ENCODE measurements at places on chromosomes 3 and 15.

DNA sequence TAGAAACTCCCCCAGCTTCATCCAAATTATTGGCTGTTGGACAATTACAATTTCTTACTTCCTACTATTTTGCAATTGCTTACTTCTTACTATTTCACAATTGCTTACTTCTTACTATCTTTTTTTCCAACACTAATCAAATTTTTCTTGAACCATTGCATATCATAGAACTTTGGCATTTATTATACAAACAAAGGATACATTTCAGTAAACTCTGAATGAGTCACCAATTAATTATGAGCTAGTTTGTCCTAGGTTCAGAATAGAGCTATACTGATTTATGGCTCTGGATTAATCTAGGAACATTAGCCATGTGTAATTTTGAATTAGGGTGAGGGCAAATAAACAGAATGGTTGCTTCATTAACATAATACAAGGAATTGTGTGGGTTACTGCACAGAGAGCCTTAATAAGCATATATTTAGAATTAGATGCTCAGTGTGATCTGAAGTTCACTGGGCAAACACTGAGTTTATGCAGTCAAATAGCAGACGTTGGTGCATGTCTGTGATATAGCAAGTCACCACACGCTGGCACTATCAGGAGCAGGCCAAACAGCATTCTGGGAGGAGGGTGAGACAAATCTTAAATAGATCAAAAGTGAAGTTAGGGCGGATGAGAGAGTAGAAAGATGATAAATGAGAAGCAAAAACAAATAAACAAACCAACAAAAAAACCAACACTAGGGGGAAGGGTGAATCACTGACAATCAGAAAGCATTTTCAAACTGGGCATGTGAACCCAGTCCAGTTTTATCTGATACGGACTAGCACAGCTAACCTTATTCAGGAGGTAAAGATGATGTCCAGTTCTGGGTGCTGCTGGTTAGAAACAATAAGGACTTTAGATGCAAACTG, 21.5 kb downstream of the GABRR3 start:
- DNase-seq = no peak

DNA sequence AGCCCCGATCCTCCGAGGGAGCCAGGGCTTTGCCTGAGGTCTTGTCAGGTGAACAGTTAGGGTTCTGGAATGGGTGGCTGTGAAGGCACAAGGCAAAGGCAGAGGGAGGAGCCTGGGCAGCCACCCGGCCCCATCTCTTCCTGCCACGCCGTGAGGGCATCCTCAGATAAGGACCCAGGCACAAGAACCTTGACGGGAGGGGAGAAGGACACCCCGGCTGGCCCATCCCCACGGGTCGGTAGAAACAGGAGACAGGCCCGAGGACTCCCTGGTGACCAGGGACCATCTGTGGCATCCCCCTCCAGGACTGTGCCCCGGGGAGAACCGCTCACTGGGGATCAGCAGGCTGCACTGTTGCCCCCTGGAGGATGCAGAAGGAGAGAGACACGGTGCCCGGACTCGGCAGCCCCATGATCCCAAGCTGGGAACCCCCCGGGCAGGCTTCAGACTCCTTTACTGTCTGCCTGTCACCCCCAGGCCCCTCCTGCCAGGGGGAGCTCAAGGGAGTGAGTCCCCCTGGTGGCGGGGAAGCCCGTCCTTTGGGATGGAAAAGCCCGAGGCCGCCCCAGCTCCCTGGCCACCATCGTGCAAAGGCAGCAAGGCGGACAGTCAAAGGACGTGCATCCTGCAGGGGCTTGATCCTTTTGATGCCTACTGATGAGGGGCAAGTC, 12.3 kb upstream of the PCSK6 start:
- DNase-seq = peak; percentile 30

DNA sequence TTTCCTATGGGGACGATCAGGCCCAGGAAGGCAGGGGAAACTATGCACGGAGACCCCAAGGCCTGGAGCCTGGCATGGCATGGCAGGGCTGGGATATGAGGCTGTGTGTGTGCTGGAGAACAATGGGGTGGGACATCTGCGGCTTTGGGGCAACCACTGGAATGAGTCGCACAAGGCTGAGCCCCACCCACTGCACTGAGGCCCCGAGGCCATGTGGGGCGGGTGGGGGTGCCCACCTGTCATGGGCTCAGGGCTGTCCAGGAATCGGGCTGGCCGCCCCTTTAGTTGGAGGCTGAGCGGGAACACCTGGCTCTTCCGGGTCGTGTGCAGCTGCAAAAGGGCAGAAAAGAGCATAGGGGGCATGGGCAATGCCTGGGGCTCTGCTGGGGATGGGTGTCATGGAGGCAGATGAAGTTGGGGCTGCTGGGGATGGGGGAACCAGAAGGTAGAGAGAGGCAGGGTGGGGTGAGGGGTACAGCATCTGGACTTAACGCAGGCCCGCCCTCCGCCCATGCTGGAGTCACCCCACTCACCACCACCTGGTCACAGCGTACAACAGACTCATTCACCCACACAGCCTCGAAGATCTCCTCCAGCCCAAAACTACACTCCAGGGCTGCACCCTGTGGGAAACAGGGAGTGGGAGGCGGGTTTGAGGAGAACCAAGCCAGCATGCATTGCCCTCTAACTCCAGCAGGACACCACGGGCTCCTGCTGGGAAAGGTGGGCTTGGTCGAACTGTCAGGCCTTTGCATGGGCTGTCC, 31.1 kb downstream of the PLXND1 start:
- DNase-seq = no peak

- no peak for DNase-seq
These were observed 86.1 kb downstream of the ATP10A start for GRCh38 chr15:25777037-25777436.

DNA sequence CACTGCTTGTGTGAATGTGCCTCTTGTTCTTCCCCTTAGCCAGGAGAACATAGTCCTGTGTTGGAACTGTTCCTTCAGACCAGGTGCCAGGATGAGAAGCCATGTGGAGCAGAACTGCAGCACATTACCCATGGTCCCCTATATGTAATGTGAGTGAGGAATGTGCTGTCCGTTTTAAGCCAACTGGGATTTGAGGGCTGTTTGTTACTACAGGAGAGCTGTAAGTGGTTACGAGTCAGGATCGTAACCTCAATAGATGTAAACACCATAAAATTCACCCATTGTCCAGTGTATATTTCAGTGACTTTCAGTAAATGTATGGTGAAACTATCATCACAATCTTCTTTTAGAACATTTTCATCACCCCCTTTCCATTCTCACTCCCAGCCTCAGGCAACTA, 10.1 kb upstream of the SCAP start:
- no peak for DNase-seq

DNA sequence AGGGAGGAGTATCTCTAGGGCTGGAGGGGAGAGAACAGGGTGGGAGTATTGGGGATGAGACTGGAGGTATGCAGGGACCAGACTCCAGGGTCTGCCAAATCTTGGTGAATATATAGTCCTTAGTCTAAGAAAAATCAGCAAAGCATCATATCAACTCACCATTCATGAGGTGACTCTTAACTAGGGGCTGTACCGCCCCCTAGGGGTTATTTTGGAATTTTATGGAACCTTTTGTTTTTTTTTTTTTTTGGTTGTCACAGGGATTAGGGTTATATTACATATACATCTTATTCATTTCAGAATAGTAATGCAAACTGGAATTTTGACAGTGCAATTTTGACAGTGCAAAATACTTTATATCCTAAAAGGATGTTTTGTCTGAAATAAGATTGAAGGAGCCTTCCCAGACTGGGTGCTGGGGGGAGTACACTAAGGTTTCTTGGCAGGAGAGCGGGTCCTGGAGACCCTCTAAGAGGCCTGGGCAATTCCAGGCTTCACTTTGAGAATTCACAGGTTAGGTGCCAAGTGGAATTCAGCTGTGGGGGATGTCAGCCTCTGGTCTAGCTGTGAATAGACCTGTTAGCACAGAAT, 7.5 kb downstream of the CMTM7 start:
- DNase-seq = peak; percentile 51

GRCh38 chr3:94114666-94115065, 51.8 kb downstream of the NSUN3 start:
- no peak for DNase-seq

- peak; percentile 77 for DNase-seq
These were observed 19.7 kb upstream of the SATB1 start for GRCh38 chr3:18444595-18445400.

DNA sequence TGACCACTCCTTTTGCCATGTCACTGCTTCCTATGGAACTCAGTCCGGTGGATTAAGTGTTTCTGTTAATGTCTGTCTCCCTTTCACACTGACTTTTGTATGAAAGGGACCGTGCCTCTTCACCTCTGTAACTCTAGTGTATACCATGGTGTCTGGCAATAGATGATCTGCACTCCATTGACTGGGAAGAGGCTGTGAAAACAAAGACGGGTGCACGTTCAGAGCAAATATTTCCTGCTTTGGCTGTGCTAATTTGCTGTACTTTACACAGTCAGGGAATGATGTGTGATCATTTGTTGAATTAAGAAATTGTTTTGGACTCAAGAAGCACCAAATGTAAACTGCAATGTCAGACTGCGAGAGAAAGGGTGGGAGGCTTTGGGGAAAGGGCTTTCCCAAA, 315.2 kb downstream of the RORA start:
- DNase-seq = no peak

Measured in neuronal stem cell (in vitro differentiated cells).